ENCODE measurements at places on chromosomes 4 and X. TPM values are rescaled to one million over a fixed set of nuclear protein-coding genes. Genes with fewer than 3 reads are reported as not detected.

ABLIM2 gene
- 18.6 TPM for polyA plus RNA-seq

DNA sequence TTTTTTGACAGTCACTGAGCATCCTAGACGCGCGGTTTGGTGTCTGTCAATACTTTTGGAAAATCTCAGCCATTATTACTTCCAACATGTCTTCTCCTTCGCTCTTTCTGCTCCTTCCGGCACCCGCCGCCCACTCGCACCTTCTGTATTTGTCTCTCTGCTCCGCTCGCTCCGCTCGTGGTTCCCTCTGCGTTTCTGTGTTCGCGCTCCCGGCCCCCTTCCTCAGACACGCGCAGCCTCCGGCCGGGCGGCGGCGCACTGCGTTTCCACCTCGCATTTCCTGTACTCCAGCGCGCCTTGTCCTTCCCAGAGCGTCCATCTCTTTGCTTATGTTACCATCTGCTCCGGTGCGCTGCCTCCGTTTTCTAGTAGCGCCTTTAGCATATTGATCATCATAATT is 21.1 kb downstream of the PDE6B start:
- no peak for DNase-seq

GRCh38 chr4:74262522-74262921 is 45.7 kb upstream of the EPGN start:
- DNase-seq, result peak; percentile 2

GRCh38 chr4:83282049-83282535 is 2.5 kb downstream of the COQ2 start:
- DNase-seq, result peak; percentile 54

DNA sequence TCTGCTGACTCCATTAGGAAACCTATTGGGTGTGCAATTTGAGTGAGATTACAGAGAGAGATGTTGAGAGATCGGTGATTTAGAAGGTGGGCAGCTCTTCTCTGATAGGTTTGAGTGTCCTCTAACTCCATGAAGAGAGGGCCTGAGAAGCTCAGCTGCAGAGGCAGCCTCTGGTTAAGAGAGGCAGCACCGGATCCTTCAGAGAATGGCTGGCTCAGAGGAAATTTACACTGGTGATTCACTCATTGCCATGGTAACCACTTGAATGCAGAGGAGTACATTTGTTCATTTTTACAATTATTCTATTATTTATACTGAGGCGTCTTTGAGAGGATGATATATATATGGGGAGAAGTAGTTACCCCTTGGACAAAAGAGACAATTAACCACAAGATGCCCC is 171.7 kb downstream of the PDGFRA start:
- no peak for DNase-seq
